Chondrocyte (in vitro differentiated cells): ENCODE measurements at places on chromosomes 4 and X.

- no peak for DNase-seq
Observed at GRCh38 chr4:26343038-26343398, 22.2 kb downstream of the RBPJ start.

DNA sequence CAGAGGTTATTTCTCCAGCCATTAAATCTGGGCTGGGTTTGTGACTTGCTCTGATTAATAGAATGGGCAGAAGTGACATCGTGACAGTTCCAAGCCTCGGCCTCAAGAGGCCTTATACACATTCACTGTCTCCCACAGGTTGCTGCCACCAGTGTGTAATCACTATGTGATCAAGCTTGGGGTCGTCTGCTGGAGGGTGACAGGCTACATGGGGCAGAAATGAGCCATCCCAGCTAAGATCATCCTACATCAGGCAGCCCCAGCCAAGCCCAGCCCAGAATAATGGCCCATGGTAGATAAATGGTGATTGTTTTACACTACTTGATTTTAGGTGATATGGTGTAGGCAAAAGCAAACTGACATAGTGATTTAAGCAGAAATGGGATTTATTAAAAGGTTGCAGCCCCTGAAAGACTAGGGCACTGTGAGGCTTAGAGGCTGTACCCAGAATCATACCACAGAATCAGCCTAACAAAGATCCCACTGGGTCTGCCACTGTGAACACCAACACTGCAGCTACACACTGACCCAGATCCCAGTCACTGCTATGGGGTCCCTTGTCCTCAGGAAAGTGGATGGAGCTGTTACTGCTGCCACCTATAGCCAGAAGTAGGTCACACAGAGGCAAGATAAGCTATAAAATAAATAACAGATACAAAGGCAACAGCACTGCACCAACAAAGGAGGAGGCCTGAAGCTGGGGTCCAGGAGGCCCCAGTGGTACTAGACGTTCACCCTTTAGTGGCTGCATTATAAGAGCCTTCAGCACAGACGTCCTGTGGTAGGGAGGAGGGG, 159.6 kb upstream of the RBPJ start:
- DNase-seq, result no peak

GRCh38 chr4:74651198-74651597, 143.1 kb downstream of the BTC start:
- no peak for DNase-seq

DNA sequence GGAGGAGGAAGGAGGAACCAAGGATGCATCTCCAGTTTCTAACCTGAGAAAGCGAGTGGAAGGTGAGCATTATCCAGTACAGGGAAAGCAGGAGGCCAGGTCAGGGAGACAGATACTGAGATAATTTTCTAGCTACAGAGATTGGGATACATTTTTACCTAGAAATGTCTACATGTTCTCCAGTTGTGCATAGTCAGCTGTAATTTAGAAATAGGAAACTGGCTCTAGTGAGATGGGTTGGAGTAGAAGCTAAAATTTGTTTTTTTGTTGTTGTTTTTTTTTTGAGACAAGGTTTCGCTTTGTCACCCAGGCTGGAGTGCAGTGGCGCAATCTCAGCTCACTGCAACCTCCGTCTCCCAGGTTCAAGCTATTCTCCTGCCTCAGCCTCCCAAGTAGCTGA, 71.3 kb downstream of the FNIP2 start:
- DNase-seq, result no peak

DNA sequence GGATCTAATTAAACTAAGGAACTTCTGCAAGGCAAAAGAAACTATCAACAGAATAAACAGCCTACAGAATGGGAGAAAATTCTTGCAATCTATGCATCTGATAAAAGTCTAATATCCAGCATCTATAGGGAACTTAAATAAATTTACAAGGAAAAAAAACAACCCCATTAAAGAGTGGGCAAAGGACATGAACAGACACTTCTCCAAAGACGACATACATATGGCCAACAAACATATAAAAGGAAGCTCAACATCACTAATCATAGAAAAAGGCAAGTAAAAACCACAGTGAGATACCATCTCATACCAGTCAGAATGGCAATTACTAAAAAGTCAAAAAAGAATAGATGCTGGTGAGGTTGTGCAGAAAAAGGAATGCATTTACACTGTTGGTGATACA, 134.8 kb upstream of the PAQR3 start:
- DNase-seq, result no peak

DNA sequence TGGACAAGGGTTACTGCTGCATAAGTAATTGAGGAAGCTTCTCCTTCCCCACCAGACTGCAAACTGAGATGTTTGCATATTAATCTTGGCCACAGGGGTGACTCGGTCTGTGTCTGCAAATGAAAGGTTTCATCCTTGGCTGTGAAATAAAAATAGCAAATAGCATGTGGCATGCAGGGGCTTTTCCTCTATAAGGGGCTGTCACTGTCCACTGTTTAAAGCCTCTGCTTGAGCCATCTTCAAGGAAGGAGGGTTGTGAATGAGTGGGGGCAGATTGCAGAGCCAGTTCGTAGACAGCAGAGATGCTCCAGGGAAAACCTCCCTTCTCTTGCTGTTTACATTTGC, 33.3 kb downstream of the TMSB4X start:
- no peak for DNase-seq

DNA sequence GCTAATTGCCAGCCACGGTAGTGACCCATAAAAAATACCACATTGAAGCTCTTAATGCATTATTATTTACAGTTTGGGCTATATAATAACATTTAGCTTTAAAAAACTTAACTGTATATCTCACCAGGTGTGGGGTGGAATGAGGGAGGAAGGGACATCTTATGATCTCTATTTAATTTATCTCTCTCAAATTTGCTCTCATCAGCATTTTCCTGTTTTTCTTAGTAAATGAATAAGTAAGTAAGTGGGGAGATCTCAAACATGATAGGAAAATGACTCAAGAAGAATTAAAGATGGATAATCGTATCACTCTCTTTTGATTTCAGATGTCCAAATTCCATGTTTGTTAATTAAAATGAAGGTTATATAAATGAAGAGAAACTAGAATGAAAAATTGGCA, 200.7 kb upstream of the NR3C2 start:
- DNase-seq, result no peak

- no peak for DNase-seq
Observed at GRCh38 chr4:123433573-123433972, 37.0 kb downstream of the SPRY1 start.

DNA sequence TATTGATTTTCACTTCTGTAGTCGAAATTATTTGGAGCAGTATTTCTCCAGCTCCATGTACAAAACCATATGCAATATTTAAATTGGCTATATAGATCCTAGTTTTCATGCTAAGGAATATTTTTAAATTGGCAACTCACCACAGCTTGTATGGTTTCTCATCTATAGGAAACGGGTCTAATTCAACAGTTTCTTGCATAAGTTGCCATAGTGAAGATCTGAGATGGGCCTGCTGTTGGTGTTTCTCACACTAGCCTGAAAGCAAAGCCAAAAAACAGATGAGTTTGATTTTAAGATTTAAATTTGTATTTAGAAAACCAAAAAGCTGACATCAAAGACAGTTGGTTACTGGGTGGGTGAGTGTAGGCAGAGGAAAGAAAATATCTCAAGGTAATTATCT, 5.5 kb downstream of the MAPK10 start:
- no peak for DNase-seq

DNA sequence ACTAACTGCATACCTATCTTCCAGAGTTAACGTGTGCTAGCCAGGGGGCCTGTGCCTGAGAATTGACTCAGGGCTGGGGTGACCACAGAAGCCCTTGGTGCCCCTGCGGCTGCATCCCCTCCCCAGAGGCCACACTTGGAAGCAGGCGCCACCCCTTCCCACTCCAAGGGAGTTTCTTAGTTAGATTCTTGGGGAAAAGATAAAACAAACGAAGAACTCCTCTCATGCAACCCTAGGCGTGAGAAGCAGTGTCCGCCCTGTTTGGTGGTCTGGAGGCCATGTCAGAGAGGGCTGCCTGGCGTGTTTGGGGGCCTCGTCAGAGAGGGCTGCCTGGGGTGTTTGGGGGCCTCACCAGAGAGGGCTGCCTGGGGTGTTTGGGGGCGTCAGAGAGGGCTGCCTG, 50.3 kb upstream of the HGFAC start:
- no peak for DNase-seq

DNA sequence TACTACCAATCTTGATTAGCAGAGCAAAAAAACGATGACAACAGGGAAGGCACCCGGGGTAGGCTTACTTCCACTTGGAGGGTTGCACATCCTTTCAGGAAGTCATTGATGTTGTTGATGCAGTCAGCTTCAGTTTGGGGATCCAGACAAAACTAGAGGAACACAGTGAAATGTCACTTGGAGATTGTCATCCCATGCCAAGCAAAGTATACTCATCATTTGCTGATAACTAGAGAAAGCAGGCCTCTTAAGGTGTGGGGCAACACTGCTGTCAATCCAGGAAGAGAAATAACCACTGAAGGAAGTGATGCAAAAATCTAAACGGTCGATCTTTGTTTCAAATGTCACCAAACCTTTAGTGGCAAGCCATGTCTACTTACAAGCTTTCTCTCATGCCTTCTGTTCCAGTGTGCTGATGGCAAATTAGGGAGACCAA, 1.4 kb downstream of the ARHGEF6 start:
- no peak for DNase-seq
